Neural crest cell (in vitro differentiated cells): ENCODE measurements at places on chromosomes 11 and 22. TPM values are rescaled to one million over a fixed set of nuclear protein-coding genes. Genes with fewer than 3 reads are reported as not detected.

- DNase-seq = no peak
Measured at GRCh38 chr11:130001461-130002351, 929 bp downstream of the PRDM10 start.

- no peak for DNase-seq
Measured at GRCh38 chr22:49889071-49889470, 29.2 kb downstream of the ALG12 start.

- DNase-seq = no peak
Measured at GRCh38 chr11:109808569-109808968, 284.6 kb upstream of the ZC3H12C start.

- DNase-seq = no peak
Measured at GRCh38 chr22:41070665-41071331, 21.6 kb upstream of the EP300 start.

Gene TAF6L
- total RNA-seq = 50.5 and 52.0 TPM in 2 replicates

Gene HIC2
- 44.2 and 44.3 TPM in 2 replicates for total RNA-seq

Gene CCDC87
- total RNA-seq = 0.93 and 1.1 TPM in 2 replicates

Gene MOV10L1
- total RNA-seq = not detected in 2 replicates
